SHP77 (cell line): ENCODE measurements at places on chromosomes 16 and 17.

DNA sequence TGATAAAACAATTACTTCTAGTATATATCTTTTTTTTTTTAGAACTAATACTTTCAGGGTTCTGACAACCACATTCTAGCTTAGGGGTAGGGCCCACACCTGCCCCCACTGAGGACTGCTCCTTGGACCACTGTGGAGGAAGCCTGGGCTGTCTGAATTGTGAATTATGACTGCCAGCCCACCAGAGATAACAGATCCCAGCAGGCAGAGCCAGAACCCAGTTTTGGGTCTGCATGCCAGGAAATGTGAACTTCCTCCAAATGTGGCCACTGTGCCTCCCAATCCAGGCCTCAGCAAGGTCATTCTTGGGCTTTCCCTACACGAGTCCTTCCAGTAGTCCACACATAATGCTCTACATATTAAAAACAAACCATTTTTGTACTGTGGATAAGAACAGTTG lies 15.9 kb downstream of the VEZF1 start:
- DNase-seq, result no peak

DNA sequence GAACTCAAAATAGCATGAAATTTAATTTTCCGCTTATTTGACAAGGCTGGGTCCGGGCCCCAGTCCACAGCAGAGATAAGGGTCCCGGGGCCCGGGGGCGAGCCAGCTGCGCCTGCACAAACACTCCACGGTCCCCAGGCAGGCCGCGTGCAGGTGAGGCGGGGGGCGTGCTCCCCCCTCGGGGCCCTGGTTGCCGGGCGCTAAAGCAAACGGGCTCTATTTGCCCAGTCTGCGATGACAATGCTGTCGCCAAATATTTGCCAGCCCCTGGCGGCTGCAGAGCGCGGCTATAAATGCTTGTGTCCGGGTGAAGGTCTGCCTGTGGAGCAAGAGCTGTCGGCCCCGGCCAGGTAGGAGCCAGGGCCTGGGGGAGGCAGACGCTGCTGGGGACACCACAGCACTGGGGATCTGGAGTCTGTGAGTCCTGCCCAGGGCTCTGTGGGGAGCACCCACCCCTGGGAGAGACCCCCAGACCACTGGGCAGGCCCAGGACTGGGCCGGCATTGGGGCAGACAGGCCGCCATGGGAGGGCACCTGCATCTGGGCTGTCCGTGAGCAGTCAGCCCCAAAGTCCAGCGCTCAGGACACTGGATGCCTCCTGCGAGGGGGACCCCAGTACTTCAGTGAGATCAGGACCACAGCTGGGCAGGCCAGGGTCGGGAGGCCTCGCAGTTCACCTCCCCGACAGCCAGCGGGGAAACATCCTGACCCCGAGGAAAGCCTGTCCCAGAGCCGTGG lies at the start of gene PERCC1:
Gene PERCC1, plus strand, starts transcription at position 320 of the 738 bp plus-strand sequence. CDS start 1,516 bp downstream, outside the sequence.
- DNase-seq, result peak; percentile 83

GRCh38 chr17:39364236-39365025 lies 37.0 kb downstream of the FBXL20 start:
- DNase-seq, result no peak

- DNase-seq, result peak; percentile 32
Measured at GRCh38 chr17:72665852-72666851, 426.3 kb downstream of the SLC39A11 start.

- no peak for DNase-seq
Measured at GRCh38 chr17:40284085-40284713, 3.5 kb upstream of the CDC6 start.

GRCh38 chr17:72258711-72259110 lies 137.9 kb downstream of the SOX9 start:
- DNase-seq, result no peak

DNA sequence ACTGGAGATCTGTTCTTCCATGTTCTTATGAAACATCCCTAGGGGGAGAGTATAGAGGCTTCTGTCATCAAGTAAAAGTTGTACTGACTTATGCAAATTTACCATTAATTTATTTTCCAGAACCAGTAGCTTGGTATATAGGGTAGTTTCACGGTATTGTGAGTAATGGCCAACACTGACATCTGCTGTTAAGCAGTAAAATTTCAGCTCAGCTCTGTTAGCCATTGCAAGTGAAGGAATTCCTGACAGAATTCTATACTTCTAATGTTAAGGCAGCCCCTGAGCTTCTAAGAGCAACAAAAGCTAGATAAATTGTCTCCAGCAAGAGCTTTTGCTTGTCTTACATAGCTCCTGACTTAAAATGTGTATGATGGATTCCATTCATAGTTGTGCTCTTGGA lies 613.5 kb upstream of the C16orf82 start:
- DNase-seq, result no peak

GRCh38 chr17:20992987-20993862 lies 49.6 kb downstream of the USP22 start:
- peak; percentile 39 for DNase-seq

DNA sequence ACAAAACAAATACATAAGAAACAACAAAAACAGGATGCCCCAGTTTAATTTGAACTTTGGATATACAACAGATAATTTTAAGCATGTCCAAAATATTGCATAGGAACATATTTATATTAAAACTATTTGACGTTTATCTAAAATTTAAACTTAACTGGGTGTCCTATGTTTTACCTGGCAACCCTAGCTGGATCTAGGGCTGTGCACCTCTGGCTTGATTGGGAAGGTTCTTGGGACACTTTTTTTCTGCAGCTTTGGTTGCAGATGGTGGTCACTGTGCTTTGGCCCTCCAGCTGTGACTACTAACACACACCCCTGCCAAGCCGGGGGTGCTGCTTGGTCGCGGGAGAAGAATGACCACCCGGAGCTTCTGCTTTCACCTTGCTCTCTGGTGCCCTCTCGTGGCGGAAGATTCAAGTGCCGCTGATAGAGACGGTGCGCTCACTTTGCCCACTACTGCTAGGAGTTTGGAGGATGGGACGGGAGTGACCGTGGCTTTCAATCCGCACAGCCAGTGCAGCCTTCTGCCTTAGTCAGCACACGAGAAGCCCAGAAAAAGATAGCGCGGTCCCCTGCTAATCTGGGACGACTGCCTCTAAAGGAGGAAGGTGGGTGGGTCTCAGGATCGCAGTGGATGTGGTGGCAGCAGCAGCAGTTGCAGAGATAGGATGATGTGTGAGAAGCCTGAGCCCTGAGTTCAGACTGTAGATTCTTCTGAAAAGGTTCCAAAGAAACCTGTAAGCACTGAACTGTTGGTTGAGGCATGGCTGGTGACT lies 6.7 kb downstream of the SPACA3 start:
- peak; percentile 50 for DNase-seq

- DNase-seq, result no peak
Measured at GRCh38 chr17:72165867-72166439, 45.1 kb downstream of the SOX9 start.

GRCh38 chr16:5216441-5217080 lies 119.0 kb upstream of the EEF2KMT start:
- no peak for DNase-seq
